Stimulated activated CD4-positive, alpha-beta T cell treated with anti-CD3 and anti-CD28 coated beads, Interleukin-2, amount 100 ng/mL, for 24 hours (primary cell): ENCODE measurements at places on chromosomes 11 and 22.

DNA sequence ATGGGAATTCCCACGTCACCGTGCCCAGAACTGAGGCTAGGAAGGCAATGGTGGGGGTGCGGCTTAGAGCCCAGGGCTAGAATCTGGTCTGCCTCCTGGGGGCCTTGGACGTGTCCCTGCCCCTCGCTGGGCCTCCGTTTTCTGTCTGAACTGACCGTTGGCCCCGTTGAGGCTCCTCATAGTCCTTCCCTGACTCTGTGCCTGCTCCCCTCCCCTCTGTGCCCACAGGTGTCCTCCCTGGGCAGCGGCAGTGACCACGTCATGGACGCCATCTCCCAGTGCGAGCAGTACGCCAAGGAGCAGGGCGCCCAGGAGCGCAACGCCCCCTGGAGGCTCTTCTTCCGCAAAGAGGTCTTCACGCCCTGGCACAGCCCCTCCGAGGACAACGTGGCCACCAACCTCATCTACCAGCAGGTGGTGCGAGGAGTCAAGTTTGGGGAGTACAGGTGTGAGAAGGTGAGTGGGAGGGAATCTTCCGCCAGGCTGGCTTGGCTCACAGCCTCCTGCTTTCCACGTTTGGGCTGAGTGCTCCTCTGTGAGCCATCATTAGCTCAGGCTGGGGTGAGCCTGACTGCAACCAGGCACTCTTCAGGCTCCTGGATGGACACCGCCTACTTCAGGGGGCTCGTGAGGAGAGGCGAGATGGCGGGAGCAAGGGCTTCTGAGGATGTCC, 63.9 kb downstream of the MYO7A start:
- DNase-seq = peak; percentile 68

DNA sequence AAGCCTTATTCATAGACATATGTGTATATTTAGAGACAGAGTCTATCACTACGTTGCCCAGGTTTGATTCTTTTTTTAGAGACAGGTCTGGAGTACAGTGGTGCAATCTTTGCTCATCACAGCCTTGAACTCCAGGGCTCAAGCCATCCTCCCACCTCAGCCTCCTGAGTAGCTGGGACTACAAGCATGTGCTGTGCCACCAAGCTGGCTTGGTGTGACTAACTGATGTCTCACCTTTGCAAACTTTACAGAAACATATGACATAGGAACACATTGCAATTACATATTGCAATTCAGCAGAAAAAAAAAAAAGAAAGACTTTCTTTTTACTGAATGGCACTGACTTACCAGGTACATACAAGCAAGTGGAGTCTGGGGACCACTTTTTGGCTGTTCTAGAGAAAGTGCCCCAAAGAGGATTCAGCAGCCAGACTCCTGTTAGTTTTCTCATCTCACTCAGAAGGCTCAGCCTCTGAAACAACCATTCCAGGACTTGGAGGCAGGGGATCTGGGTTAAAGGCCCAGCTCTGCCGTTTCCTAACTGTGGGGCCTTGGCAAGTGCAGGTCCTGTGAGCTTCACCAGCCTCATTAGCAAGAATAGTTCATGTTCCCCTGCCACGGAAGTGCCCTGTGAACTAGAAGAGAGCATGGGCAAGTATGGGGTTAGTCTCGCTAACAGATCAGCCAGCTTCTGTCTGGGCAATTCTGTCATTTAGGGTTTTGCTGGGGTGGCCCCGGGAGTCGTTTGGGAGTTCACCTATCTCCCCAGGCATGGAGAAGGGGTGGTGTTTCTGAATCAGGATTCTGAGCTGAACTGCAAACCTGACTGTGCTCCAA, 11.3 kb upstream of the NFAM1 start:
- DNase-seq = no peak

GRCh38 chr22:42202048-42202447, 68.4 kb downstream of the TCF20 start:
- DNase-seq = no peak

- DNase-seq = no peak
These were observed 36.8 kb upstream of the APOA1 start for GRCh38 chr11:116874251-116874650.

GRCh38 chr11:68213555-68214172, 568 bp upstream of the KMT5B start:
- peak; percentile 79 for DNase-seq

DNA sequence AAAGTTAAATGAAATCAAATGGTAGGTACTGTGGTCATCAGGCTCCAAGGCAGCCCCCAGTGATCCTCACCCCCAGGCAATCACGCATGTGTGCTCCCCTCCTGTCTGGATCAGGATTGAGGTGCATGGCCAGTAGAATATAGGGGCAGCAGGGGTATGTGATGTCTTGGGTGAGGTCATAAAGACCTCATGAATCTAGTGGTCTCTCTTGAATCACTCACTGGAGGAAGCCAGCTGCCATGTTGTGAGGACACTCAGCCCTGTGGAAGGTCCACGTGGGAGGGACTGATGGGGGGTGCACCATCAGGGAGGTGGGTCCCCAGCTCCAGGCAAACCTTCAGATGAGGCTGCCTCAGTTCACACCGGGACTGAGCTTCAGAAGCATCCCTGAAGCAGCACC, 6.8 kb upstream of the IL17REL start:
- no peak for DNase-seq

DNA sequence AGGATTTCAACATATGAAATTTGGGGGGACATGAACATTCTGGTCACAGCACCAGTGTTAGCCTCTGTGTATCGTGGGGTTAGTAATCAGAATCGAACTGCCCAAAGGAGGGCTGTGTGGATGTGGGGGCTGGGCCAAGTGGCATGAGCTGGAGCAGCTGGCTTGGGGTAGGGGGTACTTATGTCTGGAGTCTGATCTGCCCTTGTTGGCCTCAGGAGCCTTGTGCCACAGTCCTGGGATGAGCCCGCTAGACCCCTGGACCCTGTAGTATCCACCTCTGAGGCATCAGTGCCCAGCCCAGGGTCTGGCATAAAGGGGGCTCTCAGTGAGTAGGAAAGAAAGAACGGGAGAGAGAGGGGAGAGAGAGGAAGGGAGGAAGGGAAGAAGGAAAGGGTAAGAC, 67.3 kb downstream of the LRRC32 start:
- DNase-seq = no peak

DNA sequence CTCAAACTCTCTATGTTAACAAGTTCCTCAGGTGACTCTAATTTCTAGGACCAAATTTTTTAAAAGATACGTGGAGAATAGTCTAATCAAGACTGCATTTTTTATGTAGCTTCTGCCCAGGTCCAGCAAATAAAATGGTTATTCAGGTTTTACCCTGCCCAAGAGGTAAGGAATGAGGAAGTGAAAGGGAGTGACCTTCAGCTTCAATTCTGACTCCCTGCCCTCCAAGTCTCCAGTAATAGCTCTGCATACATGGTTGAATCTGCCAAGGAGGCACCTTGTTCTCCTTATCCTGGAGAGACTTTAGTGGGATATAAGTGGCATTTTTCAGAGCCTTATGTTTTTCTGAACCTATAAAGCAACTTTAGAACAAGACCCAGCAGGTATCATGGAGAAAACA, 15.5 kb downstream of the MUC15 start:
- no peak for DNase-seq

- DNase-seq = no peak
These were observed 493.5 kb downstream of the DLG2 start for GRCh38 chr11:85133636-85134035.

GRCh38 chr11:9922806-9923205, 258.9 kb downstream of the SWAP70 start:
- DNase-seq = no peak

GRCh38 chr22:32142600-32142999, 16.5 kb downstream of the C22orf42 start:
- no peak for DNase-seq

- DNase-seq = no peak
These were observed 27.9 kb downstream of the SHANK3 start for GRCh38 chr22:50700387-50701075.

DNA sequence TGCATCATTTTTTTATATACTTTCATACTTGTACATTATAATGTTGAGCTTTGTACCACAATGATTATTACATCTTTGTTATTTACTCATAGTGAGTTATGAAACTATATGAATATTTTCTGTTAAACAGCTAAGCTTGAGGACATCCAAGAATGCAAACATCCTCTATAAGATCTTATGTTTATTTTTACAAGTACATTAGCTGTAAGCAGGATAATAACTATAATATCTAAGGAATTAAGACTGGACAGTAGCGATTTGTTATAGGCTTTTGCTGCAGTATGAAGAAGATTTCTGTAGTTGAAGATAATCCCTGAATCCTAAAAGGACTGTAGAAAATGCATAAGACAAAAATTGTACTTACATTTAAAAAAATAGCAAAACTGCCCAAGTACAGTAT, 176.0 kb downstream of the METTL15 start:
- DNase-seq = no peak

DNA sequence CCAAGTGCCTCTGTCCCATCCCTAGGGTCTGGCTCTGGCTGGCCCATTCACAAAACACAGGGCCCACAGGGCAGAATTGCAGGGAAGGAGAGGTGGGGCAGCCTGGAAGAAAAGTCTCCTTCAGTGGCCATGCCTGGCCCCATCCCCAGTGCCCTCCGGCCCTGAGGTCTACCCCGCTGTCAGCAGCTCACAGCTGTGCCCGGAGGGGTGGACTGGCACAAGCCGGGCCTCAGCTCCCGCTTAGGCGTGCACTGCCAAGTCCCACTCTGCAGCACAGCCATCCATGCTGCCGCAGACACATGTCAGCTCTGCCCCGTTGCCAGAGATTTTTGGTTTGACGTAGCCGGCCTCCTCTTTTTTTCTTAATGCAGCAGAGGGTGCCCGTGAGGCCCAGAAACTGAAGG, 3.9 kb upstream of the SCN2B start:
- DNase-seq = no peak

DNA sequence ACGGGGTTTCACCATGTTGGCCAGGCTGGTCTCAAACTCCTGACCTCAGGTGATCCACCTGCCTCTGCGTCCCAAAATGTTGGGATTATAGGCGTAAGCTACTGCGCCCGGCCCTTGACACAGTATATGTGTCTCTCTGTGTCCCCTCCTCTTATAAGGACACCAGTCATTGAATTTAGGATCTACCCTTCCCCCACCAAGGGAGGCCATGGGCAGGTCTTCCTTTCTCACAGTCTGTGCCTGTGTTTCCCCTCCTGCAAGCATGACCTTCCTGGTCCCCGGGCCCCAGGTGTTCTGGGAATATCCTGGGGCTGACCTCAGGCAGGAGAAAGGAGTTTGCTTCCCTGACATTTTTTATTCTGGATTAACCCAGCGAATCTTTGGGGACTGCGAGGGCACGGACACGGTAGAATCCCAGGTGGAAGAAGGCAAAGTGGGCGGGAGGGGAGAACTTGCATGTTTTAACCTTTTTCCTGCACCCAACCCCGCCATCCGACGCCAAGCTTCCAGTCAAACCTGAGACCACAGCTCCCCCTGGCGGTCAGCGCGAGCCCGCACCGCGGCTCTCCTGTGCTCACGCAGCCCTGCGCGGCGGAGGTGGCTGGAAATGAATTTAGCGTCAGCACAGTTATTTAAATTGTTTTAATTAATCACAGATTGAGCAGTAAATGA, 42.1 kb upstream of the ISX start:
- peak; percentile 86 for DNase-seq

- DNase-seq = no peak
These were observed 76.7 kb downstream of the FAR1 start for GRCh38 chr11:13745165-13745564.

DNA sequence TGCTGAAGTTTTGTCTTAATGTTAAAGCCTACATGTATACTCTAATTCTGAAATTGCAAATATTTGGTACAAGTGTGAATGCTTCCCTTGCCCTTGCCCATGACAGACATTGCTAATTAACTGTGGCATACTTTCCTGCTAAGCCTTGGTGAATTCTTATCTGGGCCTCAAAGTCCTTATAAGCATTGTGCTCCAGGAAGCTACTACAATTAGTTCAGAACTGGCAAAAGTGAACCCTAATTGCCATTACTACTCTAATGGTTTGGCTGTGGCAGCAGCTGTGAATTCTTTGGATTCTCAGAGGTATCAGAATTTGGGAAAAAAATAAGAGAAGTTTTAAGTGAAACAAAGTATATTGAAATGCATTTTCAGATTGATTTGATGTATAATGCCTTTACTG, 24.3 kb downstream of the EMSY start:
- DNase-seq = no peak

DNA sequence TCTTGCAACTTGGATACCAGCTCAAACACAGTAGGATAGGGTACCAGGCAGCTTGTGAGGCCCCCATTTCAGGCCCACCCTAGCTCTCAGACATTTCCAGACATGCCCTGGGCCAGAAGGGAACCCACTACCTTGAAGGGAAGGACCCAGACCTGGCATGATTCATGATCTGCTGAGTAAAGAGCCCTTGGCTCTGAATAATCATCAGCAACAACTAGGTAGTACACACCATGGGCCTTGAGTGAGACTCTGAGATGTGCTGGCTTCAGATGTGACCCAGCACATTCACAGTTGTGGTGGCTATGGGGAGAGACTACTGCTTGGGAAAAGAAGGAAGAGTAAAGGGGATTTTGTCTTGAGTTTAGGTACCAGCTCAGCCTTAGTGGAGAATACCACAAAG, 23.6 kb downstream of the JRKL start:
- DNase-seq = no peak

DNA sequence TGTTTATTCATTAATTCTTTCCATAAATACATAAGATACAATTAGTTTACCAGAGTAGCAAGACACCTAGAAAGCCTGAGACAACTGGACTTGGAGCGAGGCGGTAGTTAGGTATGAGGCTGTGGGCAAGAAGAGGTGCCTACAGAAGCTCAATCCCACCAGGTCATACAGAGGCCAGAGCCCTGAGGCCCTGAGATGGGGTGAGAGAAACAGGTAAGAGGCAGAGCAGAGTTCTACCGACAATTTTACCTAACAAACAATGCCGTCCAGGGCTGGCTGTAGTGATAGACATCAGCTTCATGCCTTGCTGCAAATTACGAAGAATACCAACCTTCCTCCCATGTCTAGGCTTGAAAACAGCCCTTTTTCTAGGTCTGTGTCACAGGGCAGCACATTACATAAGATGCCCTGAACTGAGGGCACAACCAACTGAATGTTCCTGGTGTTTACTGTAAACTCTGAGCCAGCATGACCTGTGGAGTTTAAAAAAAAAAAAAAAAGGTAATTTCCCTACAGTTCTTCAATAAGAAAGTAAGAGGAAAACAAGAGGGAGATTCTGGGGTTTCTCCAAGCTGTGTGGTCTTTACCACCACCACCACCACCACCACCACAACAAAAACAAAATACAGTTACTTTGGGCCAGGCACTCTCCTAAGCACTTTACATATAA, 105.8 kb downstream of the GAB2 start:
- DNase-seq = no peak

- DNase-seq = no peak
These were observed 9.2 kb downstream of the CEP57 start for GRCh38 chr11:95799546-95799945.

DNA sequence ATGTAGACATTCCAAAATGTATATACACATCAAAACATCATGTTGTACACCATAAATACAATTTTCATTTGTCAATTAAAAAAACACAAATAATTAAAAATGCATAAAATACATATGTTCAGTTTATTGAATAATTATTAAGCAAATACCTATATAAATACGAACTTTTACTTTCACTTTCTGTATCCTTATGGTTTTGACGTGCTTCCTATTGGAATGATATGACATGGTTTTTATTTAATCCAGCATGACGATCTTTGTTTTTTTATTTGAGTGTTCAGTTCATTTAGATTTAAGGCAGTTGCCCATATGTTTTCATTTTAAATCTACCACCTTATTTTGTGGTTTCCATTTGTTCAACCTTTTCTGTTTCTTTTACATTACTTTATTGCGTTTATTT, 198.3 kb upstream of the PLET1 start:
- no peak for DNase-seq

- no peak for DNase-seq
These were observed 75.4 kb downstream of the MPPED2 start for GRCh38 chr11:30510750-30511149.
